ENCODE measurements at places on chromosomes 5 and 9.

DNA sequence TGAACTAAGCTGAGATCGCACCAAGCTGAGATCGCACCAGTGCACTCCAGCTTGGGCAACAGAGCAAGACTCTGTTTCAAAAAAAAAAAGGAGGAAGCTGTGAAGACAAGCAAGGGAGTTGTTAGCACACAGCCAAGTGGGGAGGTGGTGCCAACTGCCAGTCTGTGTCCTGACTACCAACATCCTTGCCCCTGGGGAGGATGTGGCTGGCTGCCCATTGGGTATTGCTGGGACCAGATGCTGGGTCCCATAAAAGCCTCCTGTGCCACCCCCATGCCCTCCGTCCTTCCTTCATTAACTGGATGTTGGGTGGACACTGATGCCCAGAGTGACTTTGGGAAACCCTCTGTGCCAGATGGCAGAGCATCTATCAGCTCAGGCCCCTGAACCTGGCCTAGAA, 157.1 kb upstream of the COL5A1 start:
- no peak for DNase-seq

GRCh38 chr9:15856591-15856990, 303.7 kb downstream of the CCDC171 start:
- DNase-seq, result no peak

DNA sequence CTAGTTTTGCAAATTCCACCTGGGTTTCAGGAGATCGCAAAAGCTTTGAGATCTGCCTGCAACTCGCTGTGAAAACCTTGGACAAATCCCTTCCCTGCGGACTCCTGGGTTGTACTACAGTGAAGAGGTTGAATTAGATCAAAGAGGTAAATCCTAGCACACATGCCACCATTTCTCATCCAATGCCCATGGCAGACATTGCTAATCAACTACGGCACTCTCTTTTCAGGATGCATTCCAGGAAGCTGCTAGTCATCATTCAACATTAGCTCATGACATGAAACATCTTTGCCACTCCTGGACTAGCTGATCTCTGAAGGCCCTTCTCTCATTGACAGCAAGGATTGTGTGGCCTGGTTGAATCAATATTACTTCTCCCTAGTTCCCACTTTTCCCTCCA, 46.1 kb downstream of the PCDH1 start:
- DNase-seq, result no peak

DNA sequence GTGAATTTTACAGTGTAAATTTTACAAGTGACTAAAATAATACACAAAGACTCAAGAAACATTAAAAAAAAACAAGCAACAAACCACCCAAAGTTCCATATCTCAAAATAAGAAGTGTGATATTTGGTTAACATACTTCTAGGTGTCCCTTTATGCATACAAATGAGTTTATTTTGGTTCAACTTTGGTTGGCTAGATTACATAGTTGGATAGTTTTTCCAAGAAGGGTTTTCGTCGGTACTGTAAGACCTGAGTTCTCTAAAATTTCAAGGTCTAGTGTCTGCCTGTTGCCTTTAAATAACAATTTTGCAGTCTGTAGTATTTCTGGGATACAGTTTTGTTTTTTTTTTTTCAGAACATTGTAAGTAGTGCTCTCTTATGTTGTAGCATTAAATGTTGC, 58.8 kb upstream of the JAK2 start:
- no peak for DNase-seq

- no peak for DNase-seq
These were observed 59.3 kb downstream of the COMMD10 start for GRCh38 chr5:116144103-116144502.

DNA sequence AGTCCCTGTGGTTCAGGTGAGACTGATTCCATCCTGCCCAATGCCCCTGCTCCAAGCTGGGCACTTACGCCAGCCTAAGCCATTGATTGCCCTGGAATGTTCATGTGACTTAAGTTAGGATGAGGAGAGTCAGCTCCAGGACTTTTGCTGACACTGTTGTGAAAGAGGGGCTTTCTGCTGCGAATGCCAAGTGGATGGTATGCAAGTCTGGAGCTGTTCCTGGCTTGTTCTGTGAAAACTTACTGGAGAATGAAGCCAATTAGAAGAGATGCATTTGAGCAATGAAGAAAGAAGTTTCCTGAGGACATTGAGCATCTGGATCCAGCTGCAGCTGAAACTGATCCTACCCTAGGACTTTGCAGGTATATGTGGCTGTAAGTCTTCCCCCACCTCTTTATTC, 61.2 kb upstream of the ZFR start:
- no peak for DNase-seq

Measured in suppressor macrophage treated with lipopolysaccharide for 4 hours (primary cell).